Epithelial cell of umbilical artery (primary cell): ENCODE measurements at places on chromosomes 1 and 21. TPM values are rescaled to one million over a fixed set of nuclear protein-coding genes. Genes with fewer than 3 reads are reported as not detected.

The MX2 gene
- total RNA-seq: 3.9 and 102 TPM in 2 replicates

The NR0B2 gene
- total RNA-seq: not detected in 2 replicates

The PAQR6 gene
- under 0.01 and 0.15 TPM in 2 replicates for total RNA-seq

The C8B gene
- not detected in 2 replicates for total RNA-seq

The RGS18 gene
- total RNA-seq: not detected in 2 replicates

The SMPDL3B gene
- 0.15 and 0.32 TPM in 2 replicates for total RNA-seq

The OLFML3 gene
- total RNA-seq: 1.3 and 3.3 TPM in 2 replicates

The NUP210L gene
- under 0.01 TPM in 1 of 2 replicates, not detected in the other for total RNA-seq

The FMOD gene
- total RNA-seq: 0.32 and 0.76 TPM in 2 replicates

The MARK1 gene
- 0.97 and 2.0 TPM in 2 replicates for total RNA-seq

The TSSK3 gene
- not detected in 2 replicates for total RNA-seq

The DAB1 gene
- not detected in 2 replicates for total RNA-seq
